ENCODE measurements at places on chromosomes 7 and 10.

- no peak for DNase-seq
These were observed 2.2 kb downstream of the EGFR start for GRCh38 chr7:55021053-55021452.

GRCh38 chr10:94156453-94156852 lies 162.7 kb downstream of the PLCE1 start:
- DNase-seq = no peak

GRCh38 chr7:155930061-155930460 lies 117.8 kb upstream of the SHH start:
- no peak for DNase-seq

DNA sequence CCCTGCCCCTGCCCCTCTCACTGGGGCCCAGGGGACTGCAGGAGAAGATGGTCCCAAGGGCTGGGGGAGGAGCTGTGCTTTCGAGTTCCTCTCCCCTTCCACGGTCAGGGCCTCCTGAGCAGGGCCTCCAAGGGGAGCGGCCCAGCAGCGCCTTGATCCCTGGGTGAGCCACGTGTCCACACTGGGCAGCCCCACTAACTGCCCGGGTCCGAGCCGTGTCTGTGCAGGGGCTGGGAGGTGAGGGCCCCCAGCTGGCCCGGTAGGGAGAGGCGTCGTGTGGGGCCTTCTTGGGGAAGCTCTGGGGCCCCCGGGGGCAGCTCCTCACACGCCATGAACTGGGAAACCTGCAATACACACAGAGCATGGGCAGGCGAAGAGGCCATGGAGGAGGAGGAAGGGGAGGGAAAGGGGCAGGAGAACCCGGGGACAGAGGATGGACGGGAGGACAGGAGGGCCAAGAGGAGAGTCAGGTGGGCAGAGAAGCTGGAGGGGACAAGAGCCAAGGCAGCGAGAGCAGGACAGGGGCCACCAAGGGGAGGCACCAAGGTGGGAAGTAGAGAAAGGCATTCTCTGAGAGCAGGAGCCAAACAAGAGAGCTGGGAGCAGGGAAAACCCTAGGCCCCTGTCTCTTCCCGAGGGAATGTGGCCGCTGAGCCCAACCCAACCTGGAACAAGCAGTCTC lies 32.8 kb downstream of the KCNH2 start:
- DNase-seq = no peak

- DNase-seq = no peak
These were observed 230.5 kb upstream of the MBL2 start for GRCh38 chr10:53003094-53003493.

DNA sequence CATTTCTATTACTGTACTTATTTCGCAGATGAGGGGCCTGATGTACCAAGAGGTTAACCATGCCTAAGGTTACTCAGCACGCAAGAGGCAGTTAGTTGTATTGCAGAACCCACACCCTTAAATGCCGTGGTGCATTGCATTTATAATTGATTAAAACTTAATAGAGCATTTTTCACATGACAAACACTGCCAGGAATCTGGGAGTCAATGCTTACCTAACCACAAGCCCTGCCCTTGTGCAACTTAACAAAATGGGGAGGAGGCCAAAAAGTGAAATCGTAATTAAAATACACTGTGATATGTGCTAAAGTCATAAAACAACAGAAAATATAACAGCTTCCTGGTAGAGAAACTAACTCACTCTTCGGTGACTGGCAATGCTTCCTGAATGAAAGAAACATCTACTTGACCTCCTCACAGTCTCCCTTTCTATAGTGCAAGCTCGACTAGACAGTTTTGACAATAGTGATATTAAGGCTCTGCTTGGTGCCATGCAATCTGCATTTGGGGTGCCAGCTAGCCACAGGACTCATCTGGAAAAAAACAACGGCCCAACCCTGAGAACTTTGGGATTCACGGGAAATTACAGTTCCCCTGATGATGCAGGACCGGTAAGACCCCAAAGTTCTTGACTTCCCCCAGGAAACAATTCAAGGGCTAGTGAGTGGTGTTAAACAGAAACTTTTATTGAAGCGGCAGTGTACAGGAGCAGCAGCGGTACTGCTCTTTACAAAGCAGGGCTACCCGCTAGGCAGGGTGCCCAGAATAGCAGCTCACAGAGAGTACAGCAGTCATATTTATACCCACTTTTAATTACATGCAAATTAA lies 612.4 kb downstream of the TNS3 start:
- no peak for DNase-seq

- no peak for DNase-seq
These were observed 315.3 kb downstream of the TYW1 start for GRCh38 chr7:67311901-67312300.

- DNase-seq = no peak
These were observed 37.7 kb downstream of the AHR start for GRCh38 chr7:17336168-17336567.

DNA sequence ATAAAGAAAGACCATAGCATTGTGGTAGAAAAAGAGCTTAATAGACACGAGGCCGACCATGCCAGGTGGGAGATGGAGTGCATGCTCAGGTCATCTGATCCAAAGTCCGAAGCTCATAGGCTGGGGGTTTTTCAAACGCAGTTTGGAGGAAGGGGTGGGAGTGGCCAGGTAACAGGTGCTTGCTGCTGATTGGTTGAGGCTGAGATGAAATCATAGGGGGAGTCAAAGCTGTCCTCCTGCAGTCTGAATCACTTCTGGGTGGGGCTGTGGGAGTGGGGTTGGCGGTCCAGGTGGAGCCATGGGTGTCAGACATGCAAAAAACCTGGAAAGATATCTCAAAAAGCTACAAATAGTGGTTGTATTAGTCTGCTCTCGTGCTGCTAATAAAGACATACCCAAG lies 2.8 kb upstream of the ERCC6 start:
- no peak for DNase-seq

GRCh38 chr10:31340343-31340742 lies 21.3 kb downstream of the ZEB1 start:
- DNase-seq = no peak

DNA sequence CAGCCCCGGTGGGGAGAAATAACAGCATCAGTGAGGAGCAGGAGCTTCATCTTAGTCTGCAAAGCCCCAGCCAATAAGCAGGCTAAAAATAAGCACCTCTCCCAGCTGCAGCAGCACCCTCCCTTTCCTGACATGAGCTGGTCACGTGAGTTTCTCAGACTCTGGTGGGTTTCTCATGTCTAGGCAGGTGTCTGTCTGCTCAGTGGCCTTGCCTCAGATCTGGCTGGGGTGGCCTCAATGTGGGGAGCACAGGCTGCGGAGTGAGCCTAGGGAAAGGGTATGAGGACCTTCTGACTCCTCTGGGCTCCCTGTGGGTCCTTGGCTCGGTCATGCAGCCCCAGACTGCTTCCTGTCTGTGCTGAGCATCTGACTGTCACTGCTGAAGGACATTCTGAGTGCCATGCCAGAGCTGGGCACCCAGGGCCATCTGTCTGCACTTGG lies 81.6 kb upstream of the LRRC4 start:
- DNase-seq = no peak

GRCh38 chr7:129950191-129950932 lies 2.4 kb downstream of the UBE2H start:
- DNase-seq = no peak

DNA sequence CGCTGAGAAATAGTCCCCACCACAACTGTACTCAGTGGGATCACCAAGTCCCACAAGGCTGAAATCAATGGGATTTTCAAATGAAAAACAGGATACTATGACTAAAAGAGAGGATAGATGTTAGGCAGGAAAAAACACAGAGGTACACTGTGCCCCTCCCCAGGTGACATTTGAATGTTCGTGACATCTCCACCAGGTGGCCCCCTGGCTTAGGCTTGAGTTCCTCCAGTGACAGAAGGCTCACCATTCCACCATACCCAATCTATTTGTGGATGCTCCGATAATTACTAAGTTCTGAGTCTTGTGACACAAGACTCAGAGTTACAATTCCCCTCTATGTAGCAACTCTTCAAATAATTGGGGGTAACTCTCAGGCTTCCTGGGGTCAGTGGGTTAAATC lies 77.5 kb upstream of the KCNMA1 start:
- DNase-seq = no peak

DNA sequence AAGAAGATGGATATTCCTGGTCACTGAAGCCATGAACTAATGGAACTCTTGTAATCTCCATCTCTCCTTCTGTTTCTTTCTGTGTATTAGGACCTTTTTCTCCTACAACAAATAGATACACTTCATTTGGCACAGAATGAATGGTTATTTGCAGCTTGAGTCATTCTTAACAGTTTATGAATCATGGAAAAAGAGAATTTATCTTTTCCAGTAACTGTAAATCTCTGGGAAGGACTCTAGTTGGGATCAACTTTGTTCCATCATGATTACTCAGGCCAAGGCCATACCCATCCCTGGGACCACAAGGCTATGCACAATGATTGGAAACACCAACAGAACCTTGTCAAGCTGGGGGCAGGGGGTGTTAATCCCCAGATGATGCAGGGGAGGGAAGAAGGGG lies 36.1 kb upstream of the MDFIC start:
- no peak for DNase-seq

DNA sequence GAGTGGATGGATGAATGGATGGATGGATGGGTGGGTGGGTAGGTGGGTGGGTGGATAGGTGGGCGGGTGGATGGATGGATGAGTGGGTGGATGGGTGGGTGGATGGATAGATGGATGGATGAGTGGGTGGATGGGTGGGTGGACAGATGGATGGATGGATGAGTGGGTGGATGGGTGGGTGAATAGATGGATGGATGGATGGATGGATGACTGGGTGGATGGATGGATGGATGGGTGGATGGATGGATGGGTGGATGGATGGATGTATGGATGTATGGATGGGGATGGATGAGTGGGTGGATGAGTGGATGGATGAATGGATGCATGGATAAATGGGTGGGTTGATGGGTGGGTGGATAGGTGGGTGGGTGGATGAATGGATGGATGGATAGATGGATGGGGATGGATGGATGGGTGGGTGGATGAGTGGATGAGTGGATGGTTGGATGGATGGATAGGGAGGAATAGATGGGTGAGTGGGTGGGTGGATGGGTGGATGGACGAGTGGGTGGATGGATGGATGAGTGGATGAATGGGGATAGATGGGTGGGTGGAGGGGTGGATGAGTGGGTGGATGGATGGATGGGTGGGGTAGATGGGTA lies 43.8 kb downstream of the MICALL2 start:
- DNase-seq = no peak

DNA sequence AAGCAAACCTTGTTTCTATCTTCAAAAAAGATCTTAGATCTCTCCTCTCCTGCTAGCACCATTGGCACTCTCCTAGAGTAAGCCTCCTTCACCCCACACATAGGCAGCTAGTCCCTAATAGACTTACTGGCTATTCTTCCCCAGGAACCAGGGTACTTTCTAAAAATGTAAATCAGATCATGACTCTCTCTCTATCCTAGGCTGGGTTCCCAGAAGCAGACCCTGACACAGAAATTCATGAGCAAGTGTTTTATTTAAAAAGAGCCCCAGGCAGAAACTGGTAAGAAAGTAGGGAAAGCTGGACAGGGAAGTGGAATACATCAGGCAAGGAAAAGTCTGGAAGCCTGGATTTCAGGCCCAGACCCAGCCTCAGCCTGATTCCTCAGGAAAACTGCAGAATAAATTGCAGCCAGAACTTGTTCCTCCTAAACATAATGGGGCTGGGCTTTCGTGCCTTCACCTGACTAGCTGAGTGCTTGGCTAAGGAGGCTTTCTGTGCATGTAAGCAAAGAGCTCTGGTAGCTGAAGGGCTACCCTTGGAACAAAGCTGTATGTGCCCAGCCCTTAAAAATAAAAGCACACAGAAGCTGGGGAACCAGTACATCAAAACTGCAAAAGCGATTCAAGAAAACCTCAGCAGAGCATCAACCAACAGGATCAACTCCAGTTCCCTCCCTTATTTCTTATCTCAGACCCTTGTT lies 18.8 kb upstream of the SORBS1 start:
- no peak for DNase-seq

DNA sequence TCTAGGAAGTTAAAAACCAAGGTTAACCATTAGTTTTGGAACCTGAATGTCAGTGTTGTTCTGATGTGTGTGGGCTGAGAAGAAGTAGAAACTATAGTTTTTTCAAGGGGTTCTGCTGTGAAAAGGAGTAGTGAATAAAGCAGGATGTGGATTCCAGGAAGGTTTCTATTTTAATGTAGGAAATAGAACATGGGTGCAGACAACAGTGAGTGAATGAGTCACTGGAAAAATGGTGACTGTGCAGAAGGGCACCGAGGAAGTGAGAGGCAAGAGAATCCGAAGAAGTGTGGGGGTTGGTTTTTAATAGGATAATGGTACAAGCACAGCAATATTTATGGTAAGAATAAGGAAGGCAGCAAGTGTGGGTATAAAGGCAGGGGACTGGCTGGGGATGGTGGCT lies 120.4 kb downstream of the ARHGAP21 start:
- no peak for DNase-seq

DNA sequence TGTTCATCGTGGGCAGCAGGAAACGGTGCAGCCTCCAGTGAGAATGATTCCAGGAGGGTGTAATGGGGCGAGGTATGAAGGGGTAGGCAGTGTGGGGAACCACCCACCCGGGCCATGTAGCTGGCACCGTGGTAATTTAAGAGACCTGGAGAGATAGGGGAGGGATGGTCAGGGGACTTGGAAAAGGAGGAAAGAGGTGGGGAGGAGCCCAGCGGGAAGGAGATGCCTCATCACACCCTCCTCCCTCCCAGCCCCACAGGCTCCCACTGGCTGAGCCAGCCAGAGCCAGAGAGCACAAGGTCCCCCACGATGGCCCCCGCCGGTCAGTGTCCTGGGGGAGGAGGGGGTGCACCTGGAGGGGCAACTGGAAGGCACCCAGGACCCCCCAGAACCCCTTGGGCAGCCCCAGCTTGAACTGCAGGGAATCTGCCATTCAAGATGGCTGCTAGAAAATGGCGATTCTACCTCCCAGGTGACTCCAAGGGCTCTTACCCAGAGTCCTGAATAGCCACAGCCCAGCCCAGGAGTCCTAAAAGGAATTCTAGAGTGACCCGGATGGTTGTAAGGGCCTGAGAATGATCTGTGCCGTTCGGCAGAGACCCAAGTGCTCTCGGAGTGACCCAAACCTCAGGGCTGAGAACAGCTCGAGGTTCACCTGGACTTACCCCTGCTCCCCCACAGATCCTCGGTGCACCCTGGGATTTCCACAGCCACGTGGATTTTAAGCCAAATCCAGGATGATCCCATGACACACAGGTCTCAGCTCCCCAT lies 28.8 kb downstream of the CALML3 start:
- no peak for DNase-seq

DNA sequence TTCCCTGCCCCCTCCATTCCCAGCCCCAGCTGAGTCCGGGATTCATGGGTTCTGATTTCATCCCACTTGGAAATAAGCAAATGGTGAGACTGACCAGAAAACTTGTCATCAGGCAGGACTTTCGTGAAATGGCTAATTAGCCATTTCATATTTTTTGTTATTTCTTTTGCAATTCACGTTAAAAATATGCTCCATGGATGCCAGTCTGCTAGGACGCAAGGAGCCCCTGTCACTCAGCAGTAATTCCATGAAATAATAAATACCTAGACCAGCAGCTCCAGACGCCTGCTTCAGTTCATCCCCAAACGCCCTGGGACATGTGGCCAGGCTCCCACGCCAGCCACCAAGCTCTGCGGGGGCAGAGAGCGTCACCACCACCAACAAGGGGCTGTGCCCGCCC lies 111.0 kb downstream of the TRIL start:
- no peak for DNase-seq

All from stimulated activated CD4-positive, alpha-beta T cell treated with anti-CD3 and anti-CD28 coated beads, Interleukin-1b, Interleukin-23, amount 100 ng/mL, for 1 hour (primary cell).